Dermis lymphatic vessel endothelial cell (primary cell): ENCODE measurements at places on chromosomes 13 and 19. TPM values are rescaled to one million over a fixed set of nuclear protein-coding genes. Genes with fewer than 3 reads are reported as not detected.

NUDT19 gene
- total RNA-seq, result 10.9 and 12.0 TPM in 2 replicates

LSR gene
- 0.34 and 3.5 TPM in 2 replicates for total RNA-seq

SOX1 gene
- not detected in 2 replicates for total RNA-seq

FCAR gene
- total RNA-seq, result not detected in 2 replicates

ZNF730 gene
- total RNA-seq, result 0.54 and 1.3 TPM in 2 replicates

POLR2I gene
- total RNA-seq, result 93.6 and 102 TPM in 2 replicates

AKT1S1 gene
- 5.9 and 6.8 TPM in 2 replicates for total RNA-seq

COMMD6 gene
- 56.9 and 115 TPM in 2 replicates for total RNA-seq

CAPN12 gene
- 0.22 TPM in 1 of 2 replicates, not detected in the other for total RNA-seq

FNDC3A gene
- total RNA-seq, result 55.1 and 87.6 TPM in 2 replicates

PABPC3 gene
- 0.09 and 0.11 TPM in 2 replicates for total RNA-seq

SYNE4 gene
- total RNA-seq, result under 0.01 TPM in 1 of 2 replicates, not detected in the other

SAMD1 gene
- 9.4 and 12.5 TPM in 2 replicates for total RNA-seq

OVOL3 gene
- total RNA-seq, result not detected in 2 replicates

TPTE2 gene
- not detected in 2 replicates for total RNA-seq

RUBCNL gene
- 0.17 TPM in 1 of 2 replicates, not detected in the other for total RNA-seq

RNF113B gene
- total RNA-seq, result not detected in 2 replicates

ZNF264 gene
- 26.1 and 29.9 TPM in 2 replicates for total RNA-seq

RFXANK gene
- total RNA-seq, result 65.5 and 82.9 TPM in 2 replicates

CFAP97D2 gene
- total RNA-seq, result not detected in 2 replicates

GJB2 gene
- total RNA-seq, result not detected in 2 replicates

OR7D2 gene
- not detected in 2 replicates for total RNA-seq

DPF1 gene
- total RNA-seq, result under 0.01 and 0.09 TPM in 2 replicates

PEG3 gene
- total RNA-seq, result 0.17 and 0.22 TPM in 2 replicates

TUBA3C gene
- total RNA-seq, result not detected in 2 replicates

ZSCAN5C gene
- total RNA-seq, result not detected in 2 replicates

CRB3 gene
- total RNA-seq, result not detected in 2 replicates

PRSS57 gene
- not detected in 2 replicates for total RNA-seq

PDX1 gene
- total RNA-seq, result not detected in 2 replicates

GPC6 gene
- under 0.01 TPM in 2 replicates for total RNA-seq

KPTN gene
- 2.7 and 3.4 TPM in 2 replicates for total RNA-seq

ZNF525 gene
- 7.2 and 10.3 TPM in 2 replicates for total RNA-seq

SLC25A42 gene
- 4.1 and 4.3 TPM in 2 replicates for total RNA-seq

ZNF497 gene
- 0.76 and 1.0 TPM in 2 replicates for total RNA-seq

SIGLEC9 gene
- total RNA-seq, result 0.11 and 0.34 TPM in 2 replicates

AZU1 gene
- not detected in 2 replicates for total RNA-seq

SRRM5 gene
- total RNA-seq, result under 0.01 TPM in 1 of 2 replicates, not detected in the other

FIZ1 gene
- 2.2 and 2.7 TPM in 2 replicates for total RNA-seq

VSTM1 gene
- total RNA-seq, result not detected in 2 replicates

ADGRE3 gene
- total RNA-seq, result not detected in 2 replicates

SPC24 gene
- 13.7 and 14.2 TPM in 2 replicates for total RNA-seq

F10 gene
- under 0.01 TPM in 1 of 2 replicates, not detected in the other for total RNA-seq

LILRA6 gene
- total RNA-seq, result not detected in 2 replicates

SIGLEC11 gene
- not detected in 2 replicates for total RNA-seq

NLRP9 gene
- total RNA-seq, result not detected in 2 replicates

NLRP7 gene
- total RNA-seq, result not detected in 2 replicates

SULT2A1 gene
- total RNA-seq, result not detected in 2 replicates

SERP2 gene
- 3.0 and 3.3 TPM in 2 replicates for total RNA-seq
